ENCODE measurements at places on chromosomes 12 and 14. TPM values are rescaled to one million over a fixed set of nuclear protein-coding genes. Genes with fewer than 3 reads are reported as not detected.

DNA sequence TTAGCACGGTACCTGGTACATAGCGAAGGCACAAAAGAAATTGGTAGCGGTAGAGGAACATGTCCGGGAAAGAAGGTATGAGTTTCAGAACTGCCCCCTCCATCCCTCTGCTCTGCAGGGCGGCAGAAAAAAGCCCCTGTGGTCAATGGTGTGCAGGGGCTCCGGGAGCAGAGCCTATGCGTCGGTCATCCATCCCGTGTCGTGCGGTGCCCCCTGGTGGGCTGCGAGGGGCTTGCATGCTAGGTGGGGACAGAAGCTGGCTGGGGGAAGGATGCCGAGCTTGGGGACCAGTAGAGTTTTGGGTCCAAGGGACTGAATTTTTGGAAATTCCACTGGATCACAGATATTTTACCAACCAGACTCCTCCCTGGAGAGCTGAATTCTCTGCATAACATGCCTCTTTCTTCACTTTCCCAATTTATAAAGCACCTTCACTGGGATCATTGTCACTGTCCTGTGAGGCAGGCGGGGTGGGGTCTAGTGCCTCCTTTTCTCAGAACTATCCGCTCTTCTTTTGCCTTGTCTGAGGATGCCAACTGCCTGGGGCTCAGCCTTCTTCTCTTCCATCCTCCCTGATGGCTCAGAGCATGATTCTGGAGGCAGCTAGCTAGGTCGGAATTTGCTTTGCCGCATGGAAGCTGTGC is 148.7 kb downstream of the SMOC1 start:
- DNase-seq: peak; percentile 51

DNA sequence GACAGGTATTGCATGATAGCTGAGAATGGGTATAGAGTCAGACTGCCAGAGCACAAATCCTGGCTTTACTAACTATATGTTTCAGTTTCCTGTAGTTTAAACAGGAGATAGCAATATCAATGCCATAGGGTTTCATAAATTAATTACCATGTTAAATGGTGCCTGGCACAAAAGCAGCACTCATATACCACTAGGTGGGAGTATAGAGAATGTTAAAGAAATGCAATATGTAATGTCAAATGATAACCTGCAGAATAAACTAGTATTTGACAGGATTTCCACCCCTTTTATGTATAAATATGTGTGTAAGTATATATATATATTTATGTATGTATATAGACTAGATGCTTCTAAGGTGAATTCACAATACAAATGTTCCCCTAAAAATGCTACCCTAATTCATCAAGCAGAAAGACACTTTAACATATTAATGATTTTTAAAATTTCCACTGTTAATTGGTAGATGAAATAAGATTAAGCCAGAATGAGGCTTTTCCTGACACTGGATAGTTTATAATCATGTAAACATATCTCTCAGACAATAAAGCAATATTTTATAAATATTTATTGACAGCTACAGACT is 8.6 kb downstream of the WDR89 start:
- no peak for DNase-seq

- DNase-seq: no peak
Observed at GRCh38 chr14:81416194-81416952, 16.2 kb upstream of the STON2 start.

GRCh38 chr12:73057428-73057827 is 785.3 kb downstream of the TRHDE start:
- DNase-seq: no peak

GRCh38 chr12:1740161-1740948 is 49.5 kb downstream of the ADIPOR2 start:
- peak; percentile 50 for DNase-seq

DNA sequence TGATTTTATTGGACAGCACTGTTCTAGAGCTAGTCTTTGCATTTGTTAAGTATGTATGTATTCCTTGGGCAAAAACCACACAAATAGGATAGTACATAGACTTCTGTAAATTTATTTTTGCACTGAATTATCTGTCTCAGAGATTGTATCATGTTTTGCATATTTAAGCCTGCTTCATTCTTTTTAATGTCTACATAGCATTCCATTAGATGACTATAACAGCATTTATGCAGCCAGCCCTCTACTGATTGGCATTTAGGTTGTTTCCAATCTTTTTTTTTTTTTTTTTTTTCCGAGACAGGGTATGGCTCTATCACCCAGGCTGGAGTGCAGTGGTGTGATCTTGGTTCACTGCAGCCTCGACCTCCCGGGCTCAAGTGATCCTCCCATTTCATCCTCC is 34.5 kb downstream of the SYNDIG1L start:
- DNase-seq: no peak

DNA sequence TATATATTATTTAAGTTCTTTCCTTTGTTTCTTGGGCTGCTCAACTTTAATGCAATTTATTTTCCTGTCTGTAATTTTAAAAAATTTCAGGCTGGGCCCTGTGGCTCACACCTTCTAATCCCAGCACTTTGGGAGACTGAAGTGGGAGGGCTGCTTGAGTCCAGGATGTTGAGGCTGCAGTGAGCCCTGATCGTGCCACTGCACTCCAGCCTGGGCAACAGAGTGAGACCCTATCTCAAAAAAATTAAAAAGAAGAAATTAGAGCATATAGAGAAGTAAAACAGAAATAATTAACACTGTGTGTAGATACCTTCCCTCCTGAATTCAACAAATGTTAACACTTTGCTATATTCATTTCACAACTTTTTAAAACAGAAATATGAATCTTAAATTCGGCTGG is 74.2 kb downstream of the DENND5B start:
- no peak for DNase-seq

DNA sequence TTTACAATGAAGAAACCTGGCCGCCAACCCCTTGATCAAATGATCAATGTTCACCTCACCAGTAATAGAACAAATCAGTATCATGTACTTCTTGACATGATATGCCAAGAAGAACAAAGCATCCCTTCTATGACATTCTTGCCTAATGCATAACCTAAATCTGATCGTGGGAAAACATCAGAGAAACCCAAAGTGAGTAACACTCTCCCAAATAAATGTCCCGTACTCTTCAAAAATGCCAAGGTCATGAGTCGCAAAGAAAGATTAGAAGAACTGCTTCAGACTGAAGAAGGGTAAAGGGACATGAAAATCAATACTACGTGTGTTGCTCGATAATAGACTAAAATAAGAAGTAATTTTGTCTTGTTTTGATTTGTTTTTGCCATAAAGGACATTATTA is 11.4 kb upstream of the SLC25A3 start:
- DNase-seq: no peak

DNA sequence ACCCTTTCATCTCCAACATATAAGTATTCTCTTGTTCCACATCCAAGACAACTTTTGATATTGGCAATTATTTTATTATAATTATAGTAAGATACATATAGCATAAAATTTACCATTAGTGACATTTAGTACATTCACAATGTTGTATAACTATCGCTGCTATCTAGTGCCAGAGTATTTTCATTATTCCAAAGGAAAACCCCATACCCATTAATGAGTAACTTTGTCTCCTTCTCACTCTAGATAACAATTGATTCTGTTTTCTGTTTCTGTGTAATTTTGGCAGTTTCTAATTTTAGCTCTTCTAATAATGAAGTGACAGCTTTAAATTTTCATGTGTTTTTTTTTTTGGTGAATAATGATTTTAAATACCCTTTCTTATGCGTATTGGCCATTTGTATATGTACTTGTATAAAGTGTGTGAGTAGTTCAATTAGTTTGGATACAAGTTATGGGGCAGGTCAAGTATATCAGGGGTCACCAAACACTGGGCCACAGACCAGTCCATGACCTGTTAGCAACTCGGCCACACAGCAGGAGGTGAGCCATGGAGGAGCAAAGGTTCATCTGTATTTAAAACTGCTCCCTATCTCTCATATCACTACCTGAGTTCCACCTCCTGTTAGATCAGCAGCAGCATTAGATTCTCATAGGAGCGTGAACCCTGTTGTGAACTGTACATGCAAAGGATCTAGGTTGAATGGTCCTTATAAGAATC is 97.2 kb upstream of the SYT1 start:
- no peak for DNase-seq

GRCh38 chr12:70619471-70620152 is 17.6 kb downstream of the PTPRB start:
- DNase-seq: no peak

DNA sequence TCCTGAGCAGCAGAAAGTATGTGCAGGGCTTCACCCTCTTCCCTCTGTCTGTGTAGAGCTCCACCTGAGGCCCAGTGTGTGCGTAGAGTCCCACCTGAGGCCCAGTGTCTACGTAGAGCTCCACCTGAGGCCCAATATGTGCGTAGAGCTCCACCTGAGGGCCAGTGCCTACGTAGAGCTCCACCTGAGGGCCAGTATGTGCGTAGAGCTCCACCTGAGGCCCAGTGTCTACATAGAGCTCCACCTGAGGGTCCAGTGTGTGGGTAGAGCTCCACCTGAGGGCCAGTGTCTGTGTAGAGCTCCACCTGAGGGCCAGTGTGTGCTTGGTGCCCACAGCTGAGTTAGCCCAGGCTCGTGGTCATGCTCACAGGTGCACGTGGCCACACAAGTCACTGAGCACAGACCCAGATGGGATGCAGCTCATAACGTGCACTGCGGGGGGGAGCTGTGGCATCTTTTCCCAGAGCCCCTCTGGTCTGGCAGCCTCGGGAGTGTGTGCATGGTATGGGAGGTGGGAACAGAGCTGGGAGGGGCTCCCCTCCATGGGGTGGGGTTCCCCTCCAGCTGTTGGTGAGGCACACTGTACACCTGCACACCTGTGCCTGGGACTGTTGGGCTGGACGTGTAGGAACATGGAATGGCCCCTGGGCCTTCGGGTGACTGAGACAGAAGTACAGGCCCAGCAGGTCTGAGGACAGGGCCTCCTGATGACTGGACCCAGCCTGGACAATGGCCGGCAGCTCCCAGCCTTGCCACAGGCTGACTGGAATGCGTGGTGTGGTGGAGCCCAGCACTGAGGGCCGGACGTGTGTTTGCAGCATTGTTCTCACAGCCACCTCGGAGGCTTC is 20.1 kb downstream of the PACS2 start:
- DNase-seq: no peak

DNA sequence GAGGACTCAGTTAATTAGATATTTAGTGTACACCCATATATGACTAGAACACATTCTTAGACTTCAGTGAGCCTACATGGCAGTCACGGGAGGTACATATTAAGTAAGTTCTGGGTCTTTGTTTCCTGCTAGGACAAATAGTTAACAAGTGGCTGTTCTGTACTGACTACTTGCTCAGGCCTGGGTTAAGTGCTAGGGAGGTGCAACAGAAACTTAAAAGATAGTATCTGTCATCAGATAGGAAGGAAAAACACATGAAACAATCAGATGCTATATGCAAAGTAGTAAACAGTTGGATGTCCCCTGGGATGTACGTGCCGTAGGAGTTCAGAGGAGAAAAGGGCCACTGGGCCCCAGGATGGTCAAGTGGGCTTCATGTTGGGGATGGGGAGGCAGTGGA is 59.5 kb downstream of the SLC4A8 start:
- no peak for DNase-seq

DNA sequence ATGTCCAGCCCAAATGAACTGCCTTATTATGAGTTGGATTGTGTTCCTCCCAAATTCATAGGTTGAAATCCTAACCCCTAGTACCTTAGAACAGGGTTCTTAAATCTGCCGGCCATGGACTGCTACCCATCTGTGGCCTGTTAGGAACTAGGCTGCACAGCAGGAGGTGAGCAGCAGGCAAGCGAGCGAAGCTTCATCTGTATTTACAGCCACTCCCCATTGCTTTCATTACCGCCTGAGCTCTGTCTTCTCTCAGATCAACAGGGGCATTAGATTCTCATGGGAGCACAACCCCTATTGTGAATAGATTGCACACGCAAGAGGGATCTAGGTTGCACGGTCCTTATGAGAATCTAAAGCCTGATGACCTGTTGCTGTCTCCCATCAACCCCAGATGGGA is 9.8 kb upstream of the EML5 start:
- no peak for DNase-seq

DNA sequence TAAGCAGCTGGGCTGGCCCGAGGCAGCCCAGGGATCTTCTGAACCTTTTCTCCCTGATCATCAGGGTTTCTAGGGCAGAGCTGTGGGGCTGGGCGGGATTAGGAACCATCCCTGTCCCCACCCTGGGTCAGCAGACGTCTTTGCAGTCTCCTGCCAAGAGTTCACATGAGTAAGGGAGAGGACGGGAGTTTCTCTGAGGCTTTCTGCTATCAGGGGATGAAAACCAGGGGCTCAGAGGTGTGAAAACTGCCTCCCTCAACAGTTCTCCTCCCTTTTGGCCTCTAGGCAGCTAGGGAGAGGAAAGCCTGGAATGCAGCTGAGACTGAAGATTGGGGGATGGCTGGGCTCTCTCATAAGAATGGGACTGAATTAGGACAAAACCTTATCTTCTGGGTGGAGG is 7.9 kb downstream of the ZNF385A start:
- peak; percentile 50 for DNase-seq

DNA sequence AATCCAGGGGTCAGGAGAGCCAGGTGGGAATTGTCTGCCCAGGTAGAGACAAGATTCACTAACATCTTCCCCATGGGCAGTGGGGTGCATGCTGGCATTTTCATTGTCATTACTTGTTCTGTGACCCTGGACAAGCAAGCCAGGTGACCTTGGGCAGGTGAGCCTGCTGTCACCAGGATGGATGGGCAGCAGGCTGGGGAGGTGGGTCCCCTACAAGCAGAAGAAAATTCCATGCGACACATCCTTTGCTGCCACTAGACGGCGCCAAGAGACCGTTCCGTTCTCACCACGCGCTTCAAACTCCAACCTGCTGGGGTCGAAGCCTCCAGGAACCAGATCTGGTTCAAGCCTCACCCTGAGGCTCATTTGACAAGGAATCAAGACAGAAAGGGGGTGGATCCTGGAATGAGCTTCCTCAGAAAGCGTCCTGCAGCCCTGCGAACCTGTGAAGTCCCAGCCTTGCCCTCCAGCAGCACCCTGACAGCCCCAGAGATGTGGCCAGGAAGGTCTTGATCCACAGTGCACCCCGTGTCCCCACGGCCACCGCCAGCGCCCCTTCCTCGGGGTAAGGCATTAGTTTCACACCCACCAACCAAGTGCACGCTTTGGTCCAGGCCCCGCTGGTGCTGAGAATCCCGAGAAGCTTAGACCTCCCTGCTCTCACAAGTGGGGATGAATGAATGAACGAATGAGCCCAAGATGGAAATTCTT is 3.2 kb upstream of the DYNC1H1 start:
- DNase-seq: peak; percentile 69

GRCh38 chr14:95231966-95232633 is 74.8 kb upstream of the DICER1 start:
- DNase-seq: no peak

The TAS2R7 gene
- total RNA-seq: not detected

The SSPN gene
- 65.7 TPM for total RNA-seq

The SEC23A gene
- total RNA-seq: 84.8 TPM

The SMOC1 gene
- total RNA-seq: 2.7 TPM

The CLEC4A gene
- total RNA-seq: not detected

The CPNE6 gene
- not detected for total RNA-seq

The E2F7 gene
- total RNA-seq: not detected

The LRTM2 gene
- not detected for total RNA-seq

The CLEC4D gene
- total RNA-seq: not detected

The AKT1 gene
- total RNA-seq: 53.9 TPM

The OR10P1 gene
- not detected for total RNA-seq

The C12orf42 gene
- total RNA-seq: not detected

Measured in gastrocnemius medialis (tissue), 4 donors.